ENCODE measurements at places on chromosomes 2 and 18.

GRCh38 chr2:71926876-71927756, 220.5 kb downstream of the CYP26B1 start:
- no peak for DNase-seq

DNA sequence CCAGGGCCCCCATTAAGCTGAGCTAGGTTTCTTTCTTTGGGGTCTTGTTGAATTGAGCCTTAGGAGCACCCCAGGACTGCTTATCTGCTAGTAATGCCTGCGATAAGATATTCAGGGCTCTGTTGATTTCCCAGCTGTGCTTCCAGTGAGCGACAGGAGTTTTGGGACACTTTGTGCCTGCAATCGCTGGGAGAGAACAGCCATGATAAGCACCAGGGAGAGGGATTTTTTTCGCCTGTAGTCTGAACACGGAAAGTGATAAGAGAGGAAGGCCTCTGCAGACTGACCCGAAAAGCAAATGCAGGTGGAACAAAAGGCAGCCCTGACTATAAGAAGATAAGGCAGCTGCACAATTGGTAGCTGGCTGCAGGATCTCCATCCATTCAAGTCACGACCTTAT, 244.3 kb downstream of the CNTNAP5 start:
- DNase-seq, result no peak

DNA sequence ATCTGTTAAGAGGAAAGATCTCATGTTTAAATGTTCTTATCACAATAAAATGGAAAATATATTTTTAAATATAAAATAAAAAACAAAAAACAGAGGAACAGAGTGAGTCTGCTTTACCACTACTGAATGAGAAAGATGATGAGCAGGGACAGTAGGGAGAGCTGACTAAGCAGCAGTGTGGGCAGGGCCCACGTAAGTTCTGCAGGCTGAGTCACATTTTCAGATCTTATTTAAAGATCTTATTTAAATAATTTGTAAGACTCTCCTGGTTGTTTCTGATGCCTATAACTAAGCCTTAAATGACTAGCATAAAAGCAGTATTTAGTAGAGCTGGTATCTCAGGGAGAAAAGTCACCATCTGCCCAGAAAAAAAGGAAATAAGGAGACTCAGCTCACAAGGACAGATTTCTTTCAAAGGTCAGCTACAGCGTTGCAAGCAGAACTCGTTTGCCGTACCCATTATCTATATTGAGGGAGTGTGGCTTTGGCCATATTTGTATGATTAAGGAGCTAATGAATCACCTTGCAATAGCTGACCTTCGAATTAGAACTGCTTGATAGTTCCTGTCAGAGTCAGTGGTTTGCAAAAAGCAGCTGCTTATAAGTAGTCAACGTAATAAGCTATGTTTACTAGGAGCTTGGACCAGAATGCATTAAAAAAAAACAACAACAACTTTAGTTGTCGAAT, 322.1 kb upstream of the CHAC2 start:
- no peak for DNase-seq

DNA sequence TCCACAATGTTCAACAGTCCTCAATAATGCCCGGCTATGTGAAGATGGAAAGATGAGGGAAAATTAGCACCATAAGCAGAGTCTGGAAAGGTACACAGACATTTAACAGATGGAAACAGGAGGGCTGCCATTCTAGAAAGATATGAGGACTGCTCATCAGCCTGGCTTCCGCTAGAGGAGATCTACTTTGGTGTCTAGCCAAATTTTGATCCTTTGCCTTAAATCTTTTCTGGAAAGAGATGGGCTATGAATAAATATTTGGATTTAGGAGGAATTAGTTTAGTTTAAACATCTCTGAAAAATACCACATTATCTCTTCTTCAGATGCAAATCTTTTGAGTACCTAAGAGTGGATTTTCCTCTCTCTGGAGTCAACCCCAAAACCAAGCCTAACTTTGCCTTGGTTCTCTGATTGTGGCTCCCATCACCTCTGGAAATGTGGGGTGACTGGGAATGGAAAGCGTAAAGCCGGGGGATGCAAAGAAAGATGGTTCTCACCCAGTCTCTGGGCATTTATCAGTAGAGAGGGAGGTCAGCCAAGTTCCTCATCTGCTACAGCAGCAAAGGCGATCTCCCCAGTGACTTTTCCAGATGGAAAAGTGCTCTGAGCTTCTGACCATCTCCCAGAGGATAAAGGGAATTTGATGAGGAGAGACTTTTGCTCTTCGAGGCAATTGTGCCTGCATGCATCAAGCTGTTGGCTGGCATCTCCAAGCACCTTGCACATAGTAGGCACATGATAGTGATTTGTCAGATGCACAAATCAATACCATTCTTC, 410.6 kb downstream of the ZNF521 start:
- no peak for DNase-seq

GRCh38 chr2:29841386-29842004, 79.9 kb downstream of the ALK start:
- no peak for DNase-seq

- DNase-seq, result no peak
Measured at GRCh38 chr2:227141301-227141700, 22.7 kb downstream of the COL4A4 start.

DNA sequence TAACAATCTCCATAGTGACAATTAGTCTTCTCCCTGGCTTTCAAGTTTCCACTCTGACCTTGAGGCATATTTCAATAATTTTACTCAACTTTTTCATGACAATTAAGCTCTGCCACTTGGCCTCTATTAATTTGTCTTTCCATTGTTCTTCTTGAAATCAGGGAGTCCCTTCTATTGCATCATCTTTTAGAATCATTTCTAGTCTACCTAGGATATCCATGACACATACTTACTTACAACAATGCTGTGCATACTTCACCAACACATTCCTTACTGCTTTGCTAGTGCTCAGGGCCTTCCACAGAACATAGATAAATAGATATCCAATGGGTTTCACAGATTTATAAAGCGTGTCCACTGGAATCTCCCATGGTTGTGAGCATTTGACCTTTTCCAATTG, 331.5 kb upstream of the LRP1B start:
- DNase-seq, result no peak

- no peak for DNase-seq
Measured at GRCh38 chr2:55169359-55169758, 62.7 kb downstream of the CLHC1 start.

DNA sequence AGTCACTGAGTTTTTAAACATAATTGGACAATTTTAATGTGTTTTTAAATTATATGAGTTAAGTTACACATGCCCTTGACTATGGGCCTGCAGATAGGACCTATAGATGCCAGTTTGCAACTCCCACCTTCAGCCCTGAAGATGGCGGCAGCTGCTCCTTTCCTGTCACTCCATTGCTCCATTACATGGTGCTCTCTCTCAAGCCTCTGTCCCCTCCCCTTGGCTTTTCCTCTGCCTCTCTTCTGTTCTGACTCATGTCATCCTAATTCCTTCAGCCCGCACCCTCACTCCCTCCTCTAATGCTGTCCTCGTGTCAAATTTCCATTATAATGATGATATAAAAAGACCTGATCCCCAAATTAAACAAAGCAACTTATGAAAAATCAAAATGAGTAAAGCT, 133.7 kb upstream of the HNRNPA3 start:
- no peak for DNase-seq

- DNase-seq, result no peak
Measured at GRCh38 chr2:181554061-181554830, 97.1 kb downstream of the ITGA4 start.

GRCh38 chr2:188382107-188382506, 90.4 kb downstream of the GULP1 start:
- DNase-seq, result no peak

DNA sequence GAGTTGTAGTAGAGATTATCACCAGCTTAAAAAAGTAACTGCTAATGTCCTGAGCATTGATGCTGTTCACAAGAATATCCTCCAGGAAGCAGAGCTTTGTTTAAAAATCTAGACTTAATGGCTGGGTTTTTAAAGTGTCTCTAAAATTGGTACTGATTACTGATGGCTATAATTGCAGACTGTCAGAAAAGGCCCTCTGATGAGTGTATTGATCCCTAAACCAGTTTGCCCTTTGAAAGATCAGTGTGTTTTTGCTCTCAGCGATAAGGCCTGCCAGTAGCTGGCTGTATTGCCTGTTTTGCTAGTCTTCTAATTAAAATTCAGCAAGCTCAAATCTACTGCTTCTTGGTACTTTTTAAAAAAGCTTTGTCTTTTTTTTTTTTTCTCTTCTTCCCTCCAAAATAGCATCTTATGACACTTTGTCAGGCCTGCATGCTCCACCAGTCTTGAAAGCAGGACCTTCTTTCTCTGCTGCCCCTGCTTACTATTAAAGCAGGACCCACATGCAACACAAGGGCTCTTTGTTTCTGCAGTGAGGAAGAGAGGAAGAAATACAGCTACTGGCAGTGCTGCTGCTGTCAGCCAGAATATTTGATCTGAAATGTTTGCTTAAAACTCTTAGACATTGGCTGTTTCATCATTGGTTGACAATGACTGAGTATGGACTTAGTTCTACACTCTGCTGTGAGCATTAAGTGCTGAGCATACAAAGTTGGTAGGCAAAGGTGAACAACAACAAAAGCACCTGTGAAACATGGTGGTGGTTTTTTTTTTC, 1.8 kb downstream of the SEC11C start:
- no peak for DNase-seq

DNA sequence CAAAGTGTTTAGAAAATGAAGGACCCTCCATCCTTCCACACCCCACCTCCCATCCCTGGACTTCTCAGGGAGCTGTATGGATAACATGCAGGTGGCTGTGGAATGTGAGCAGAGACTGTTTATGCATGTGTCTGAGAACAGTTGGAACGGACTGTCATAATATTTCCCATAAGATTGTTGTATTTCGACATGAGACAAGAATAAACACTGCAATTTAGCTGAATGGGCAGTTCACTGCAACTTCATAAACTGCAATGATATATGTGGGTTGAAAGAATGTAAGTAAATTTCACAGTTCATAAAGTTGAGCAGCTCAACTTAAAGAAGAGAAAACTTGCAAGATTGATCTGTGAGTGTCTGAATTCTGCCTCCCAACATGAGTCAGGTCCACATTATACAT, 74.6 kb downstream of the MEP1B start:
- no peak for DNase-seq

DNA sequence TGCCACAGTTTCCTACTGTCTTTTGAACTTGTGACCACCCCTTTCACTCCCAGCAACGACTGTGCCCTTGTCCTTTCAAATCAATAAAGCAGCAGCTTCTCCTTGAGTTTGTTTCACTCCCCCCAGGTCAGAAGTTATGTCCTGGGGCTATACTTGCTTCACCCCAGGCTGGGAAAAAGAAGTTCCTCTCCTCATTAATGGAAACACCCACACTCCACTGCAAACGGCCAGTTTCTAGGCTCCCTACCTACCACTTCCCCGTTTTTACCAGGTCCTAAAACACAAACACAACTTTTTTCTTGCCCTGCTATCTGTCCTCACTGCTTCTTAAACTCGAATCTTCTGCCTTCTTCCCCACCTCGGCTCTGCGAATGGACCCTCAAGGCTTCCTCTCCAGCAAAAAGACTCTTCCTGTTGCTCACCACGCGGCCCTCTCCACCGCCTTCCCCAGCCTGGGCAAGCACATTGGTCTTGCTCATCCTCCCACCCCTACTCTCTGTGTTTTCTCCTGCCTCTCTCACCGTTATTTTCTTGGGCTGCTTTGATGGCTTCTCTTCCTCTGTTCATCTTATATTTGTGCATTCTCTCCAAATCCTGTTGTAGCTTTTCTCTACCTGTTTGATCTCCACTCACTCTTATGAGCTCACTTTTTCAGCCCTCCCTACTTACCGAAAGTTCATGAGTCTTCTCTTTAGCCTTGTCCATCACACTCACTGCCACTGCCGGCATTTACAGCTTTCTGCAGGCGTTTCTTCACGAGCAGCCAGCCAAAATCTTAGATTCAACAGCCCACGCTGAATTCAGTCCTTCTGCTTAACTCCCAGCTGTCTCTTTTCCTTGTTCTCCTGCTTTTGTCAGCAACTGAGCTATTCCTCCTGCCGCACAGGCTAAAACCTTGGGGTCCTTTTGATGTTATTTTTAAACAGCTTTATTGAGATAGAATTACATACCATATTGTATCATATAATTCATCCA, 7.0 kb upstream of the SP5 start:
- DNase-seq, result no peak

DNA sequence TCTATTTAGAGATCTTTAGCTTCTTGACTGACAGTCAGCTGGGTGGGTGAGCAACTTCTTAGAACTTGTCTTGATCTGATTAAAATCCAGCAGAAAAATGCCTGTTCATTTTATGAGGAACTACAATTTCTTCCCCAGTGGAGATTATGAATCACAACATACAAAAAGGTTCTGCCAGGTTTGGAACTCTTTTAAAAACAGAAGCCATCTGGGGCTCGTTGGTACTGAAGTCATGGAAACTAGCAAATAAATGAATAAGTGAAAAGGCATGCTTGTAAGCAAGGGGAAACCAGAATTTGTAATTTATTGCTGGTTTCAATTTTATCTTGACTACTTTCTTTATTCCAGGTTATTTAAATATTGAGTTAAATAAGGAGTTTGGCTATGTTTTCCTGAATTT, 767.4 kb downstream of the MBD2 start:
- DNase-seq, result no peak

DNA sequence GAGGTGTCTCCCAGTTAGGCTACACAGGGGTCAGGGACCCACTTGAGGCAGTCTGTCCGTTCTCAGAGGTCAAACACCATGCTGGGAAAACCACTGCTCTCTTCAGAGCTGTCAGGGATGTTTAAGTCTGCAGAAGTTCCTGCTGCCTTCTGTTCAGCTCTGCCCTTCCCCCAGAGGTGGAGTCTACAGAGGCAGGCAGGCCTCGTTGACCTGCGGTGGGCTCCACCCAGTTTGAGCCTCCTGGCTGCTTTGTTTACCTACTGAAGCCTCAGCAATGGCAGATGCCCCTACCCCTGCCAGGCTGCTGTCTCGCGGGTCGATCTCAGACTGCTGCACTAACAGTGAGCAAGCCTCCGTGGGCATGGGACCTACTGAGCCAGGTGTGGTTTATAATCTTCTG, 346.3 kb downstream of the CELF4 start:
- no peak for DNase-seq

DNA sequence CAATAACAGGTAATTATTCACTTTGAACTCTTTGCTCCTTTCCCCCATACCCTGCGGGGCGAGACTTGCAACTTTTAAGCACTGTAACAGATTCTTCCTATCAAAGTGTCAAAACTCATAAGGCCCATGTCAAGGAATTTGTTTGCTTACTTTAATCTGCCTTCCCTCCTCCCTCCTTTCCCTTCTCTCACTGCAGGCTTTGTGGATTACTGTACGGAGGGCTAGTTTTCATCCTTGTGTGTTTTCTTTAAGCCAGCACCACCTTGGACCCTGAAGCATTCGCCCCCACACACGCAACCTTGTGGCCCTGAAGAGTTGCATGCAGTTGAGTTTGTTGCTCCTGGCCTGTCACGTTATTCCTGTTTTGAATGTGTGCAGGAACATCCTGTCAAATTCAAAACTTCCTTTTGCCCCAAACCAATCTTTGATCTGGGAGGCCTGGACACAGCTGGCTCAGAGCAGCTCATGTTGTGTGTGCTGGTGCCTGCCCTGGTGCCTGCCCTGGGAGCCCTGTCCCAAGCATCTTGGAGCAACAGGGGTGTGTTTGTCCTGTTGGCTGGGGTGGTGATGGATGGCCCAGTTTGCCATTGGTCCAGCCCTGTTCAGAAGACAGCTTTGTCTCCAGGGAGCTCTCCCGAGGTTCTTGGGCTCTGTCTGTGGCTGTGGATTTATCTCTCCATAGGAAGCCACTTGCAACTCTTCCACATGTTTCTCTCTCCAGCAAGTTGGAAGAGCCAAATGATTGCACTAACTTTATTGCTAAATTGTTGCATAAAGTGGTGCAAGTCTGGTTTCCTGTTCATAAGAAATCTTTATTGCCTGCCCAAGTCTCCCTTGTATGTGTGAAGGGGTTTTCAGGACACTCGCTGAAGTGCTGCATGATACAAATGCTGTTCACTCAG, 199.6 kb downstream of the VAPA start:
- DNase-seq, result no peak

GRCh38 chr2:72148003-72148836, 558 bp upstream of the CYP26B1 start:
- no peak for DNase-seq

Measured in activated CD8-positive, alpha-beta memory T cell treated with anti-CD3 and anti-CD28 coated beads for 1 hour (primary cell).